ENCODE measurements at places on chromosomes 12 and 14. TPM values are rescaled to one million over a fixed set of nuclear protein-coding genes. Genes with fewer than 3 reads are reported as not detected.

- no peak for DNase-seq
Measured at GRCh38 chr12:98513379-98514322, 1.7 kb upstream of the TMPO start.

- no peak for DNase-seq
Measured at GRCh38 chr12:25052196-25052913, 103.5 kb upstream of the BCAT1 start.

DNA sequence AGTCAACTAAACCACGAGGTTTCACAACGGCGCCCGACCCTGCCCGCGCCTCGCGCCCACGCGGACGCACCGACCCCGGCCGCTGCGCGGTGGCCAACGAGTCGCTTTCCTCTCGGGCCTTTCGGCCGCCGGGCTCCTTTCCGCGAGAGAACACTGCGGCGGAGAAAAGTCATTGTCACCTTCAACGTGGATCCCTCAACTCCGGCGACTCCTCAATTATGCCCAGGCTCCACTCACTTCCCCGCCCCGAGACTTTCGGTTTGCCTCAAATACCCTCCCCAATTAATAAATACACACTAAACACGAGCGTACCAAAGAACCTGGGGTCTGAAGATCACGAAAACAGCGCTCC is 450 bp downstream of the SINHCAF start:
- no peak for DNase-seq

GRCh38 chr12:96197503-96198272 is 3.5 kb downstream of the ELK3 start:
- DNase-seq, result peak; percentile 1

- DNase-seq, result peak; percentile 95
Measured at GRCh38 chr12:13100882-13101769, 2.3 kb downstream of the GSG1 start.

DNA sequence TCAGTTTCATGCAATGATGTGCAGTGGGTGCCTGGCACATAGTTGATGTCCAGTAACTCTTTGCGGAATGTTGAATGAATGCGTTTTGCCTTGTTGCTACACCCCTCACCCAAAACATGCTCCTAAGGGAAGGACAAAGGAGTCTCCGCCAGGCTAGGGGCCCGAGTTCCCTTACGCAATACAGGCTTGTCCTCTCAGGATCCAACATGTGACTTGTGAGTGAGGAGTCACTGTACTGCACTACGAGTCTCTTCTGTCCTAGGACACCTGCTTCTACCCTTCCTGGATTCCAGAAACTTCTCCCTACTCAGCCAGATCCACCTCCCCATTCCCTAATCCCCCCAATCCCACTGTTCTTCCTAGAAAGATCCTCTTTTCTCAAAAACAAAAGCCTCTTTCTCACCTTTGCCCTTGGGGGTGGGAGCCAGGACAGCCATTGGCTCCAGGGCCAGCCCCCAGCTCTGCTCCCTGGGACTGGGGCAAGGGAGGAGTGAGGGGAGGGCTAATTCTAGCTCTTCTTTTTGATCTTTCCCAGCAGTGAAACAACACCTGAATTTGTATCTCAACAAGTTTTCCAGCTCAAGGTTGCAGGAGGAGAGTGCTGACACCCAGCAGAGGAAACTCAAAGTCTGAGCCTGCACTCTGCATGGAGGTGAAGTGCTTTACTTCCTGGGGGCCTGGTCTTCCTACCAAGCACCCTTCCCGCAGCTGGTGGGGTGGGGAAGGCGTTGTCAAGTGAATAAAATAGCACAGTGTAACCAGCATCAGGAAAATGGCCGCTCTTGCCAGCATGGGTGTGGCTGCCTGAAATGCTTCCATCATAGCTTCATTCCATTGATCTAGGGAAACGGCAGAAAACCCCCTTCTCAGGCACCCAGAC is 3.4 kb upstream of the OTUB2 start:
- no peak for DNase-seq

DNA sequence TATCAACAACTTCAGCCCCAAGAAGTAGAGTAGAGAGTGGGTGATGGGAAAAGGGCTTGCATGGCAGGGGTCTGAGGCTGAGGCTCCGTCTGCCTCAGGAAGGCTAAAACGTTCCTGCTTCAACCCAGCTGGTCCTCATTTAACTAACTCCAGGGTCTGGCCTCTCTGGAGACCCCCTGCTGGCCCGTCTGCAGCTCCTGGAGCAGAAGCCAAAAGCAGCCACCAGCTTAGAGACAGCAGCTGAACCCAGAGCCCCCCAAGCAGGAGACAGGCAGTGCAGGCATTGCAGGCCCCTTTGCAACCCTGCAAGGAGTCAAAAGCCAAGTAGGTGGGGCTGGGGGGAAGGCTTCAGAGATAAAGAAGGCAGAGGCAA is 25.1 kb upstream of the LTBP2 start:
- no peak for DNase-seq

DNA sequence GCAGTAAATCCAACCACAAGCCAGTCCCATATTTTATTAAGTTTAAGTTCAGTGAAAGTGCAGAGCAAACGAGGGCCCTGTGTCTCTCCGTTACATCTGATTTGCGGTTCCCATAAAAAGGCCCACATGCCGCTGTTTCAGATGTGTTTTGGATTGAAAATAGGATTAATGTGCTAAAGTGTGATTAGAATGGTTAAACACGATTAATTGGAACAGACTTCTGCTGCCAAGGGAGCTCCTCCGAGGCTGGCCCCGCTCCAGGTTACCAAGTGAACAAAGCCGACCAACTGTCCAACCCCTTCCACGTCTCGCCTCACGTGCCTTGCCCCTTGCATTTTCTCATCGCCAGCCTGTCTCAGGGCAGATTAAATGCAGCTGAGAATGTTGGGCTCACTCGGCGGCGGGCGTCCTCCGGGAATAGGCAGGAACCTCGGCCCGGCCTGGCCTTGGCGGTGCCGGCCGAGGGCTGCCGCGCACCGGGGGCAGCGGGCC is 166.5 kb upstream of the GSC start:
- no peak for DNase-seq

GRCh38 chr12:49961111-49961922 is at the start of gene AQP5:
AQP5 (plus strand) TSS chr12:49961872; CDS start chr12:49962018, 146 bp downstream.
- DNase-seq, result no peak

GRCh38 chr12:78767264-78767981 is 97.2 kb upstream of the SYT1 start:
- no peak for DNase-seq

DNA sequence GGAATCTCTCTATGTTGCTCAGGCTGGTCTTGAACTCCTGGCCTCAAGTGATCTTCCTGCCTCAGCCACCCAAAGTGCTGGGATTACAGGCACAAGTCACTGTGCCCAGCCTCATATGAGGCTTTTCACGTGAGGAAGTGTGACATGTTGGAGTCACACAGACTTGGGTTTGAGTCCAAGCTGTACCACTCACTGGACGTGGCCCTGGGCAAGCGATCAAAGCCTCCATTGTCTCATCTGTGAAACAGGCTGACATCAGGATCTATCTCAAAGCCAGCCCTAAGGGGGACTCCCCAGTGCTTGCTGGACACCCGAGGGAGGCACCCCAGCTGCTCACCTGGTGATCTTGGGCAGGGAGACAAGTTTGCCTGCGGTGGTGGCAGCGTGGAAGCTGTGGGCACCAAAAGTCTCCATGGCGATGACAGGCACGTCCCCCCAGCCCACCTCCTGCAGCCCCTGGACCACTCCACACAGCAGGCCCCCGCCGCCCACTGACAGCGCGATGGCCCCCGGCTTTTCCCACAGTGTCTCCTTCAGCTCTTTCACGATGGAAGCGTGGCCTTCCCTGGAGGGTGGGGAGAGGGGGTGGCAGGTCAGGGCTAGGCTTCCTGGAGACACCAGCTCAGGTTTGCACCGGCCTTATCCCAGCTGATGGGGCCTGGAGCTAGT is 6.7 kb downstream of the SDS start:
- no peak for DNase-seq

Gene LIN7A
- not detected for total RNA-seq

DNA sequence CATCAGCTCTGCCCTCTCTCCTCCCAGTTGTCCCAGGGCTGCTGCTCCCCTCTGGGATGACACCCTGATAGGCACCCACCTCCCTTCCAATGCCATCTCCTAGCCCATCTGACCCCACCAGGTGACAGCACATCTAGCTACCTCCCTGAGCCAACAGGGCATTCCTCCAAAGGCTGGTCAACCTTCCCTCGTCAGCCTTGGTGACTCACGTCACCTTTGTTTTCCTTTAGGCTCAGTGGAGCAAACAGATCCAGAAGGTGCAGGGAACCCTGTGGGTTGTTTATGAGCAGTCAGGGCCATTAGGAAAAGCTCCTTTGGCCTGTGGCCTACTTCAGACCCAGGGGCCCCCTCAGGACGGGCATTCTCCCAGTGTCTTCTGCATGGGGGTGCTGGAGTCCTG is 32.4 kb downstream of the PIGH start:
- DNase-seq, result no peak

DNA sequence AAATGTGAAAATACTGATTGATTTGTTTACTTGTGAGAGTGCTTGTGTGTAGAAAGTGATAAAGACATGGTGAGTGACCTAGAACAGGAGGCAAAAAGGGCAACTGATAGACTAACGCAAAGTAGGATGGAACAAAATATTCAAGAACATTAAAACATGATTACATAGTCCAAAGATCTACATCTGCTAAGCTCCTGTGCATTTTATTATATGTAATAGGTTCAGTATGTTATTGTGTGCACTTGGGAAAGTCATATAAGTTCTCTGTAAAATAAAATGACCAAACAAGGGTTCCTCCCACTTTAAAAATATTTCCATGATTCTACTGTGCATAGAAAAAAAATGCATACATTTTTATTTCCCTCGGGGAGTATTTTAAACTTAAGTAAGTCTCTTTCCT is 74.3 kb upstream of the GPHB5 start:
- no peak for DNase-seq
